ENCODE measurements at places on chromosomes 5 and 9. TPM values are rescaled to one million over a fixed set of nuclear protein-coding genes. Genes with fewer than 3 reads are reported as not detected.
A peak's percentile ranks its signal among the peaks of the same experiment; 100 is the strongest.

- DNase-seq: no peak
Observed at GRCh38 chr5:90514520-90514919, 14.9 kb downstream of the LYSMD3 start.

Gene PFN3
- total RNA-seq: not detected

DNA sequence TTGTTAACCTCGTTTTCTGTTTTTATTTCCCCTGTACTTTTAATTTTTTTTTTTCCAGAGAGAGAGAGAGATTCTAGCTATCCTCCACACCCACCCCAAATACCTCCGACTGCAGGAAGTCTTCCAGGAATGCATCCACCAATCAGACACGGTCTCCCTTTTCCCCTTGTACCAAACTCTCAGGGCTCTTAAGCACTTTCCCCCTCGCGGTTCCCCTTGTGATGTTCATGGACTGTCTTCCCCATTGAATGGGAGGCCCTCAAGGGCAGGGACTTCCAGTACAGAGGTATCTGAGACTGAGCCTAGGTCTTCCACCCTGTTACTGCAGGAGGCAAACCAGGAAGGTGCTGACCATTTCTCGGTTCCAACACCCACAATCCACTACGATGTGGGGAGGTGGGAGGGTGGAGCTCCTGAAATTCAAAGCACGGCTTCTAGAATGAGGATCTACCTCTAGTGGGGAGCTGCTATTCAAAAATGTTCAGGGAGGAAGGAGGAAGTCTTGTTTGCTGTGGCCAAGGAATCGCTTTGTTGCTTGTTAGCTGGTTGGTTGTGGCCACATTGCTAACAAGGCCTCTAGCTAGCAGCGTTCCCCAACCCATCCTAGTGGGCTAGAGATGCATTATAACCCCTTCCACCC lies 37.5 kb upstream of the PTGS1 start:
- no peak for DNase-seq

- no peak for DNase-seq
Observed at GRCh38 chr5:122858451-122858850, 13.0 kb downstream of the SNX24 start.

GRCh38 chr5:138659561-138659960 lies 84.4 kb upstream of the HSPA9 start:
- DNase-seq: no peak

DNA sequence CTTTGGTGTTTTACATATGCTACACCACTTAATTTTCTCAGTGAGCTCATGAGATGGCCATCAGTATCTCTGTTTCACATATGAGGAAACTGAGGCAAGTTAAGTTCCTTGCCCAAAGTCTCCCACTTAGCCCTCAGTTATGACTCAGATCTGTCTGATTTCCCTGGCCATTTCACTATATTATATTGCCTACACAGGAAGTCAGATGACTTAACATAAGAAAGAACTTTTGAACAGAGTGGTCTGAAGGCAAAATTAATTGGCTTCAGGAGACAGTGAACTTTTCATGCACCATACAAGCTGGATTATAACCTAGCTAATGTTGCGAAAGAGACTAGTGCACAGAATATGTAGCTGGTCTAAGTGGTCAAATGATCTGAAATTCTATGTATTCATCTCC lies 221.6 kb downstream of the NFIB start:
- no peak for DNase-seq

DNA sequence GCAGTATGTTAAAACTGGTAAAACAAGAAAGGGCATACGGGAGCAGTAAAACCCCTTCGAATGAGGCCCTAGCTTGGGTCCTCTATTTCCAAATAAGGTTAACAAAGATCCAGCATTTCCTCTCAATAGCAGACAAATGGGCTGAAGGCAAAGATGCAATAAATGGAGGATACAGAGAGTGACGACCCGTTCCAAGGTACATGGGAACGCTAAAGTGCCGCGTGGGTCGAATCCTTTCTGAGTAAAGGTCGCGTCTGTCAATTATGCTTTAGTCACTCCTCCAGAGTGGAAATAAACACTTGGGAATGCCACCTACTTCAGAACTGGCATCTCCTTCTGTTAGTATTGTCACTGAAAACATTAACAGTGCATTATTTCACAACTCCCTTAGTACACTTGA lies 24.7 kb downstream of the ARL15 start:
- DNase-seq: no peak

DNA sequence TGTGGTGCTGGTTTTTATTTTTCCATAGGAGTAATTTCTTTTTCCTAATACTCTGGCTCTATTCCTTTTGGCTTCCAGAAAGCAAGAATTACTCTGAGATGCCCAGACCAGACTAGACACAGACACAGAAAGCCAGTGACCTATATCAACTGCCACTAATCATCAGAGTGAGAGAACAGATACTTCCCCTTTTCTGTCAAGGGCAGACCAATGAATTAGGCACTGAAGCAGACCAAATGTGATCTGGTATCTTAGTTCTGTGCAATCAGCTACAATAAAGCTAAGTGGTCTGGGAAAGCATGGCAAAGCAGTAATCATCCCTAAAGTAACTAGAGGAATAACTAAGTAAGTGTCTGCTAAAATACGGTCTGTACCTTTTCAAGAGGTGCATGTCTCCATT lies 239.1 kb downstream of the ELAVL2 start:
- DNase-seq: no peak

DNA sequence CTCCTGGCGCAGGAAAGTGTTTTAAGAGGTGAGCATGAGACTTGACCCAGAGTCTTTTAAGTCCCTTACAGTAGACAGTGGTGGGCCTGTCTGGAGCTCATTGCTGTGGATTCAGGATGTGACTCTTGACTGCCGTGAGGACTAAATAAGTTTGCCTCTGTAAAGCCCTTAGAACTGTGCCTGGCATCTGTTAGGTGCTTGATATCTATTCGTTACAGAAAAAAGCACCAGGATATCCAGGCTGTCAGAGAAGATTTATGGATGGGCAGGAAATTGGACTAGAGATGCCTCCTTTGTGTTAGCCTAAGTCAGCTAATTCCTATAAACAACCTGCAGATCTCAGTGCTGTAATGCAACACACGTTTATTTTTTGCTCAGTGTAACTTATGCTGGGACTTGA lies 12.6 kb downstream of the ERGIC1 start:
- DNase-seq: no peak

DNA sequence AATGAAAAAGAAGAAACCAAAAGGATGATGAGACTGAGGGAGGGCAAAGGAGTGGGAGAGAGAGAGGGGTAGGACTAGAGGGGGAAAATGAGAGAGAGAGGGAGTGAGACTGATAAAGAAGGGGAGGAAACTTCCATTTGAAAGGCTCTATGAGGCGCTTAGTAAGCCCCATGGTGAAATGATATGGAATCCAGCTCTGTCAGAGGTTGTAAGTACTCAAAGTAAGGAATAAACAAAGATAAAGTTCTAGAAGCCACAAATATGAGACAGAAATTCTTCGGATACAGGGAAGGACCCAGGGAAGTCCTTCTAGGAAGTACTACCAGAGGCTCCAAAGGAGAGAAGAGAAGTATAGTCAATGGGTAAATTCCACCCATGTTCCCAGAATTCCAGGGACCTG lies 21.7 kb upstream of the VLDLR start:
- DNase-seq: no peak

DNA sequence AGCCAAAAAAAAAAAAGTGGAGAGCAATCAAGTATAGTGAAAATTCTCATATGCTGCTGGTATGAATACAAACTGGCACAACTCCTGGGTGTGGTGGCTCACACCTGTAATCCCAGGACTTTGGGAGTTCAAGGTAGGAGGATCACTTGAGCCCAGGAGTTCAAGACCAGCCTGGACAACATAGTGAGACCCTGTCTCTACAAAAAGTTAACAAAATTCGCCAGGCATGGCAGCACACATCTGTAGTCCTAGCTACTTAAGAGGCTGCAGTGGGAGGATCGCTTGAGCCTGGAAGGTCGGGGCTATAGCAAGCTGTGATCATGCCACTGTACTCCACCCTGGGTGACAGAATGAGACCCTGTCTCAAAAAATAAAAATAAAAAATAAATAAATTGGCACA lies 51.7 kb downstream of the FNIP1 start:
- no peak for DNase-seq

Gene DHFR
- 9.0 TPM for total RNA-seq

DNA sequence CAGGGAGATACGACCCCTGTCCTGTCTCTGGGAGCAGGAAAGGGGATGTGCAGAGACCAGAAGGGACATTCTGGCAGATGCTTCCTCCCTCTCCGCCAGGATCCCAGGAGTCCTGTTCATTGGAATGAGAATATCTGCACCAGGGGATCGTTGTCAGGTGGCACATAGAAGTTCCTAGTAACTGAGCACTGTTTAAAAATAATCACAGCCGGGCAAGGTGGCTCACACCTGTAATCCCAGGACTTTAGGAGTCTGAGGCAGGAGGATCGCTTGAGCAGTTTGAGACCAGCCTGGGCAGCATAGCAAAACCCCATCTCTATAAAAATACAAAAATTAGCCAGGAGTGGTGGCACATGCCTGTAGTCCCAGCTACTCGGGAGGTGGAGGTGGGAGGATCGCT lies 12.3 kb downstream of the SARDH start:
- peak; percentile 5 for DNase-seq

GRCh38 chr5:67542479-67542878 lies 345.9 kb upstream of the CD180 start:
- DNase-seq: no peak

GRCh38 chr5:154200221-154200620 lies 9.7 kb downstream of the GALNT10 start:
- no peak for DNase-seq

DNA sequence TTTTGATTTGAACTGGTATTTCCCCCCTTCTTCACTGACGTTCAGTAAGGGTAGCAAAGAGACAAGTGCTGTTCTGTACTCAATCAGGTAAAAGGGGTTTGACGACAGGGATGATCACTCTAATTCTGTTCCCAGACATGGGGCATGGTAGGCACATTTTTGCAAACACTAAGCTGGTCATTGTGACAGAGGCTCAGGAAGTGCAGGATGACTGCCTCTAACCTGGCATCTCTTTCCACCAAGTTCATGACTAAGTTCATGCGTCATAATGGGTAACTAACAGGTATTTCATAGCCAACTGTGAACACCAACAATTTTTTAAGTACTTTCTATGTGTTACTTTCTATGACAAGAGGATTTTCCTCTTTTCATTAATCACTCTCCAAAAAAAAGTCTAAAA lies 166.5 kb downstream of the MAPKAP1 start:
- no peak for DNase-seq

DNA sequence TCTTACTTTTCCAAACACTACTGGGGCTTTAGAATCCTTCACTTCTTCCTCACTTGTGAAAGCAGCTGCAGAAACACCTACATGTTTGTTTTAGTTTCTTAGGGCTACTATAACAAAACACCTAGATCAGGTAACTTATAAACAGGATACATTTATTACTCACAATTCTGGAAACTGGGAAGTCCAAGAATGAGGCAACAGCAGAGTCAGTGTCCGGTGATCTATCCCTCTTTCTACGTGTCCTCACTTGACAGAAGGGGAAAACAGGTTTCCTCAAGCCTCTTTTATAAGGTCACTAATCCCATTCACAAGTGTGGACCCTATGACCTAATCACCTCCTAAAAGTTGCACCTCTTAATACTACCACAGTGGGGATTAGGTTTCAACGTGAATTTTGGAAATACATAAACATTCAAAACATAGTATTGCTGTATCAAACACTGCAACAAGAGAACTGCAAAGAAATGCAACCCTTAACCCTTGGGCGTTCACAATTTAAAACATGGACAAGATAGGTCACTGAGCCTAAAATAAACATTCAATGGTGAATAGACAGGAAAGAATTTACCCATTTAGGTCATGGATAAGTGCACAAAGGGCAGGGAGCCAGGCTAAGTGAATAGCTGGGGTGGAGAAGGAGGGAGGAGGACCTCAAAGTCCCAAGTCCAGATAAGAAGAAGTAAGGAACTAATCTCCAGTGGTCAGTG lies 104.3 kb downstream of the PIK3R1 start:
- no peak for DNase-seq

DNA sequence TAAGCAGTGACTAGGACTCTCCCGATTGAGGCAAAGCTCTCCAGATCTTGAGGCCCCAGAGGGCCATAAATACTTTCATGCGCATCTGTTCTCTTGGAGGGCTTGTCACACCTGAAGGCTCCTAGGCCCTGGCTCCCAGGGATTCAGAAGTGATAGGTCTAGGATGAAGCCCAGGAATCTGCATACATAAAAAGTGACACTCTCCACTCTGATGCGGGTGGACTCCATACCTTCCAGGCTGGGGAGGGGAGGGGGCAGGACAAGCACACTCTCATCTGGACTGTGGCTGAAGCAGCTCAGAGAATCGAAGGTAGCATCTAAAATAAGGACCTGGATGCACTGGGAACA lies 9.1 kb upstream of the CYSTM1 start:
- no peak for DNase-seq

Gene SPATA31A3
- not detected for total RNA-seq

Gene HTR1A
- total RNA-seq: 0.55 TPM

- DNase-seq: no peak
Observed at GRCh38 chr5:39891376-39891775, 466.6 kb upstream of the DAB2 start.

Gene SLC6A18
- not detected for total RNA-seq

Gene AGXT2
- not detected for total RNA-seq

Gene TNFSF15
- 7.5 TPM for total RNA-seq

DNA sequence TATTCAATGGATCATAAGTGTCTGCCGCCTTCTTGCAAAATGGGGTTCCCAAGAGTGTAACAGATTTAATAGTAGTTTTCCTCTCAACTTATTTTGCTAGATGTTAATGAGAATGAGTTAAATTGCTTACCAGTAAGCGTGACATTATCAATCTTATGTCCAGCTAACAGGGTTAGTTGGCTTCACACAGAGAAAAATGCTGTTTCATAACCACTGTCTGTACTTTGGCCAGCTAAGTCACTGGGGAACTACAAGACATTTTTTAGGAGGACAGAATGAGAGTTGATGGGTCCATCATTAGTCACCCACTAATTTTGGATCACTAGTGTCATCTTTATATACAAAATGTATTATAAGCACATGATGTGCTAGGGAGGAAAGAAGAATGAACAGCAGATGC lies 1.4 kb downstream of the CDC37L1 start:
- DNase-seq: no peak

DNA sequence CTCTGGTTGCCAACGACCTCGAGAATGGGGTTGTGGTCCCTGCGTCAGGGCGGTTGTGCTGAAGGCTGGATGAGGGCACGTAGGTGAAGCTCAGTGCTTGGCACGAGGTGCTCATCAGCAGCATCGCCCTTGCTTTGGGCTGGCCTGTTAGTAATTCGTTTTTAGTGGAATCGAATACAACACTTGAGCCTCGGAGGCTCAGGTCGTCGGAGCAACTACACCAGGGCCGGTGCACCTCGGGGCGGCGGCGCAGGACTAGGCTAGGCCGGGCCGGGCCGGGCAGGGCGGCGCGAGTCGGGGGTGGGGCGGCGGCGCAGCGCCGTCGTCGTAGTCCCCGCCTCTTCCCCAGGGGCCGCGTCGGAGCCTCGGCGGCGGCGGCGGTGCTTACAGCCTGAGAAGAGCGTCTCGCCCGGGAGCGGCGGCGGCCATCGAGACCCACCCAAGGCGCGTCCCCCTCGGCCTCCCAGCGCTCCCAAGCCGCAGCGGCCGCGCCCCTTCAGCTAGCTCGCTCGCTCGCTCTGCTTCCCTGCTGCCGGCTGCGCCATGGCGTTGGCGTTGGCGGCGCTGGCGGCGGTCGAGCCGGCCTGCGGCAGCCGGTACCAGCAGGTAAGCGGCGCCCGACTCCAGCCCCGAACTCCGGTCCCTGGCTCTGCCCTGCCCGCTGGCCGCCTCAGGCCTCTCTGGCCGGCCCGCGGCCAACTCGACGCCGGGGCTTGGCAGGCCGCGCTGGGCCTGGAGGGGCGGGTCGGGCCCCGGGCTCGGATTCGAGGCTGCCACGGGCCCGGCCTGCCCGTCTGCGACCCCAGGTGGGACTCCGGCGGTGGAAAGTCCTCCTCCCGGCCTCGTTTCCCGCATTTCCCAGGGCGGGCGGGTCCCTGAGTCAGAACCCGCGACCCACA lies at the start of gene NDFIP1:
Gene NDFIP1, plus strand, starts transcription at position 348 of the 899 bp plus-strand sequence. Its CDS starts 196 bp downstream, at position 544.
- peak; percentile 92 for DNase-seq
